Right renal pelvis (tissue), 4 donors: ENCODE measurements at places on chromosomes 11 and 22.

- DNase-seq = no peak
Observed at GRCh38 chr11:76605338-76606074, 65.0 kb downstream of the LRRC32 start.

GRCh38 chr11:131616481-131617140 lies 246.2 kb downstream of the NTM start:
- no peak for DNase-seq

DNA sequence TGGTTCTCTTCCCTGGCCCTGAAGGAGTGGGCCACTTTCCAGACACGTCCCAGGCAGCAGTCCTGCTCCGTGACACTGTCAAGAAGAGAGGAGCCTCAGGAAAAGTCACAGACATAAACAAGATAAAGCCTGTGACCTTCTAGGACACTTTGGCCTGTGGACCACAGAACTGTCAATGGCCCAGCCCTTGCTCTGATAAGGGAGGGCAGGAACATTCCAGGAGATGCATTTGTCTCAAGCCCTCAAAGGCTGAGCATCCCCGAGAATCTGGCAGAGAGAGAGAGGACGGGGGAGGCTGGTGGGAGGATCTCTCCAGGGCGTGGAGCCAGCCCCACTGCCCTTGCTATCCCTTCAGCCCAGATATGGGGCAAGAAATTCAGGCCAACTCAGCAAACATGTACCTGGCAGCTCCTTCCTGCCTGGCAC lies 476.4 kb downstream of the INSC start:
- DNase-seq = no peak

- DNase-seq = no peak
Observed at GRCh38 chr11:123505546-123506299, 75.7 kb downstream of the GRAMD1B start.

DNA sequence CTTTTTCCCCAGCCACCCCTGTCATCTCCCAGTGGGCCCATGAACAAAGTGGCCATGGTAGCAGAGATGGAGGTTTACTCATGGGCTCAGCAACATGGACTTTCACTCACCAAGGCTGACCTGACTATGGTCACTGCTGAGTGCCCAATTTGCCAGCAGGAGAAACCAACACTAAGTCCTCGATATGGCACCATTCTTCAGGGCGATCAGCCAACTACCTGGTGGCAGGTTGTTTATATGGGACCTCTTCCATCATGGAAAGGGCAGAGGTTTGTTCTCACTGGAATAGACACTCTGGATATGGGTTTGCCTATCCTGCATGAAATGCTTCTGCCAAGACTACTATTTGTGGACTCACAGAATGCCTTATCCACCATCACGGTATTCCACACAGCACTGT lies 1009.1 kb downstream of the NTM start:
- DNase-seq = no peak

GRCh38 chr11:48087974-48088681 lies 107.8 kb downstream of the PTPRJ start:
- no peak for DNase-seq

- no peak for DNase-seq
Observed at GRCh38 chr22:31754813-31755212, 994 bp downstream of the DEPDC5 start.

DNA sequence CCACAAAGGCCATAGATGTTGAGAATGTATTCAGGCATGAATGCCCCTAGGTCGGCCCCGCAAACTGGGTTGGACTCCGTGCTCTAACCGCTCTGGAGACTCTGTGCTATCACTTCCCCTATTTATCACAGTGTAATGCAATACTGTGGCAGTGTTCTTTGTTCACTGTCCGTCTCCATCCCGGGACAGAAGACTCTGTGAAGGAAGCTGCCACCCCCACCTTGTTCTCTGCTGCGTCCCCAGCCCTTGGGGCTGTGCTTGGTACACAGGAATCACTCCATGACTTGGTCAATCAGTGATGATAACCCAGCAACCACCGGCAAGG lies 57.6 kb downstream of the TSPAN18 start:
- DNase-seq = no peak

GRCh38 chr11:44928816-44929215 lies 21.9 kb downstream of the TP53I11 start:
- DNase-seq = no peak

GRCh38 chr11:83303316-83303715 lies 17.1 kb upstream of the CCDC90B start:
- DNase-seq = no peak

- no peak for DNase-seq
Observed at GRCh38 chr11:33874433-33874832, 17.4 kb downstream of the LMO2 start.

DNA sequence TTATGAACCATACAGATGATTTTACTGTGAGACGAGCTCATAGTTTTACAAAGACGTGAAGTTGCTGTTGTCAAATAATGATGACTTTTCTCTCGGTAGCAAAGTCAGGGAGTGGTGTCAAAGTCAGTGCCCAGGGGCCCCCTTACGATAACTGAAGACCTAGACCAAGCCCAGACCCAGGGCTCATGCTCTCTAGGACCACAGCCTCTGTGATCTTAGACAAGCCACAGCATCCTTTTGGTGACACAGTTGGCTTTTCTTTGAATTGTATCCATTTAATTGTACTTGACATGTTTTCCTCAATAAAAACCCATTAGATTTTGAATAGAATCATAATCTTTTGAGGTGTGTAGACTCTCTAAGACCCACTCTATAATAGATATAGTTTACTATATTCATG lies 17.9 kb upstream of the POGLUT3 start:
- DNase-seq = no peak

DNA sequence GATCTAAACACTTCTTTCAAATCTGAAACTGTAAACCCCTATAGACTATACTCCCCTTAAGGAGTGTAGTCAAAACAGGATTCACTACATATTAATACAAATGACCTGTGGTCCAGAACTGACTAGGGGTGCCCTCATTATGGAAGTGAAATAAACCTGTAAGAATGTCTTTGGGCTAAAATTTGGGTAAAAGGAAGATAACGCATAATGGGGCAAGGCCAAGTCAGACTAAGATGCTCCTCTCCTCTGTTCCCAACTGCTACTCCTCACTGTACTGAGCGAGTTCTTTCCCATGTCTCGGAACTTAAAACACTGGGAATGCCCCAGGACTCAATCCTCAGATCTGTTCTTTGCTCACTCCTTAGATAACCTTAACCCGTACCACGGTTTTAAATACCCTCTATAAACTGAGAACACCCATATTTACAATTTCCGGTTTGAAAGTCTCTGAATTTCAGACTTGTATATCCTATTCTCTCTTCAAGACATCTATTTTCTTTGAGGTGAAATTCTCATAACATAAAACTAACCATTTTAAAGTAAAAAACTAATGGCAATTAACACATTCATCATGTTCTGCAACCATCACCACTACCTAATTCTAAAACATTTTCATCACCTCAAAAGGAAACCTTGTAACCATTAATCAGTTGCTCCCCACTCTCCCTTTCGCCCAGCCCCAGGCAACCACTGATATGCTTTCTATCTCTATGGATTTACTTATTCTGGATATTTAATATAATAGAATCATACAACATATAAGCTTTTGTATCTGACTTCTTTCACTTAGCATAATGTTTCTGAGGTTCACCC lies 4.0 kb downstream of the THAP12 start:
- DNase-seq = no peak

DNA sequence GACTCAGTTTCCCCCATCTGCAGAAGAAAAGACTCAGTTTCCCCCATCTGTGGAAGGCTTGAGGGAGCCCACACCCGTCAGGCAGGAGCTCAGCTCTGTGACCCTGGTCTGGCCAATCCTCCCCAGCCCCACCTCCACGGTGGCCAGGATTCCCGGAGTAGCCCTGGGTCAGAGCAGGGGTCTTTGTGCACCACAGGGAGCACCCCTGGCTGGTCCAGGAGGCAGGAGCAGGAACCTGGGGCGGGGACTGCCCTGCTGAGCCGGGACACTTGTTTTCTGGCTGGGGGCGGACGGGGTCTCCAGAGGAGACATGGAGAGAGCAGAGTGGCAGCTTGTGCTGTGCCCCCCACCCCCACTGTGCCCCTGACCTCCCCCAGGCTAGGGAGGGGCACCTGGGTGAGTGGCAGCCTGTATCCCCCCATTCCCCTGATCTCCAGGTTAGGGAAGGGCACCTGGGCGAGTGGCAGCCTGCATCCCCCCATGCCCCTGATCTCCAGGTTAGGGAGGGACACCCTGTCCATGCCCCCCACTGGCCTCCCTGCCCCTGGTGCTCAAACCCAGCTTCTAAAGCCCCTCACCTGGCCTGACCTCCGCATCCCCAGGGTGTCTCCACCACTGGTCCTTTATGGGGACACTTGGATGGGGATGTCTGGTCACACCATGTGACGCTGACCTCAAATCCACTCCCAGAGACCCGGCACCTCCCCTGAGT lies 18.8 kb downstream of the IL17REL start:
- DNase-seq = no peak

- DNase-seq = no peak
Observed at GRCh38 chr11:117634756-117635603, 162.0 kb downstream of the DSCAML1 start.

DNA sequence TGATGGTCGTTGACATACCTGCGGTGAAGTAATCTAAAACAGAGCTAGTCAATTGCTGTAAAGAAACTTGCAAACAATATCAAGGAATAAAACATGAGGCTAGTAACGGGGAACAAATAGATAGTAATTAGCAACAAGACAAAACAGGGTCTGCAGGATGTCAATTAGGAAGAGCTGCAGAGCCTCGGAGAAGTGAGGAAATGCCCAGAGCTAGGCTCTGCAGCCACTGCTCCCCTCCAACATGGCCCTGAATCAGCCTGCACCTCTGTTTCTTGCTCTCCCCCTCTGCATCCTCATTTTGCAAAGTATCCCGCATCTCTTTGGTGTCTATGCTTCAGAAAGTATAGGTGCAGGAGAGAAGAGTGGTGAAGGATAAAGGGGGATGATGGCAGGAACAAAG lies 507.4 kb upstream of the FAT3 start:
- DNase-seq = no peak

DNA sequence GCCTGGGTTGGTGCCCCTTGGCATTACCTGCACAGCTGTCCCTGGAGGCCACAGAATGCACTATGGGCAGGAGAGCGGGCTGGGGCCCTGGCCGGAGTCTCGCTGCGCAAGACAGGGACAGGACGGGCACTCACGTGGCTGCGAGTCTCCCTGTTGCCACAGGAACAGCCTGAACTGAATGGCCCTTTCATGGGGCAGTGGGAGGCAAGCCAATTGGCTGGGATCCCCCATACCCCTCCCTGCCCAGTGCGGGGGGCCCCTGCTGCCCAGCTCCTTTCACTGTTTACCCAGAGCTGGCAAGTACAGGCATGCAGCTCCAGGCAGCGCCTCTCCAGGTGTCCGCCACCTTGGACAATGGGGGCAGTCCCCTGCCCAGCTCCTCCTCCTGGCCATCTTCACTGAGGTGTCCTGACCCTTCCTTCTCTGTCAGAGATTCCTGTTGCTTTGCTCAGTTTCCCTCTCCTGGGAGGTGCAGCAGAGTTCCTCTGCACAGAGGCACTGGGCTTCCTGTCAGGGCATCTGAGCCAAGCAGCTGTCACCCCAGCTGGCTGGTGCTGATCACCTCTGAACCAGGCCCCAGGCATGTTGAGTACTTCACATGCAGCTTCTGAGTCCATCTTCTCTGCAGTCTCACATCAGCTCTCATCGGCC lies 5.2 kb downstream of the USP2 start:
- no peak for DNase-seq

DNA sequence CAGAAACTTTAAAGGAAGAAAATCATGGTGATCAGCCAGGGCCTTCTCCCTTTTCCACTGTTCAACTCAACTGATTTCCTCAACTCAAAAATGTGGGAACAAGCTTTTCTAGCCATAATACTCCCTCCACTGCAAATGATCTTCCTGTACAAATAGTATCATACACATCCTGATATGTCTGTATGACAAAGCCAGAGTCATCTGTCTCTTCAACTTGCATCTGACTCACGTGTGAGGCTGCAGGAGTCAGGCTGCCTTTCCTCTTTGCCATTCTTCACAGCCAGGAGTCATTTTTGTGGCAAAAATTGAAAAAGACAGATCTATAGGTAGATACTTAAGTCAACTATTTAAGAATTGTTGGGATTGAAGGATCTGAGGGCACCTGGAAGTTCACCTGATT lies 13.3 kb downstream of the PATZ1 start:
- no peak for DNase-seq

DNA sequence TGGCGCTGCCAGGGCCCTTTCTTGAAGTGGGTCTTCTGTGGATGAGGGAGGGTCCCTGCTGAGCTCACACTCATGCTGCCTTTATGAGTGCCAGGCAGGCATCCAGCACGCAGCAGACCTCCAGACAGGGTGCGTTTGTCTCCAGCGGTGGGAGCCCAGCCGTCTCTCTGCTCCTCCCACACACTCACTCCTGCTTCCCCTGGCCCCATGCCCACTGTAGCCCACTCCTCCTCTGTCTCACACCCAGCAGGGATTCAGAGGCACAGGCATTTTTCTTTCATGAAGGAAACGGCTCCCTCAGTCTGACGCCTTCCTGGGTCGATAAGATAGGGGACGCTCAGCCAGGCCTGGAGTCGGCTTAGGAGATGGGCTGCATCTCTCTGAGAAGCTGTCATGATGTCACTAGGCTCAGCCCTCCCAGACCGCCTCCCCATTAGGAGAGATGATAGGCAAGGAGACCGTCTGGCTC lies 183.9 kb upstream of the NCAM1 start:
- DNase-seq = no peak
